Dermis microvascular lymphatic vessel endothelial cell (primary cell): ENCODE measurements at places on chromosomes 6 and 20. TPM values are rescaled to one million over a fixed set of nuclear protein-coding genes. Genes with fewer than 3 reads are reported as not detected.

- peak; percentile 74 for DNase-seq
Measured at GRCh38 chr6:44116641-44117382, 10.4 kb downstream of the MRPL14 start.

- DNase-seq, result no peak
Measured at GRCh38 chr6:111481836-111482187, 1.2 kb downstream of the REV3L start.

DNA sequence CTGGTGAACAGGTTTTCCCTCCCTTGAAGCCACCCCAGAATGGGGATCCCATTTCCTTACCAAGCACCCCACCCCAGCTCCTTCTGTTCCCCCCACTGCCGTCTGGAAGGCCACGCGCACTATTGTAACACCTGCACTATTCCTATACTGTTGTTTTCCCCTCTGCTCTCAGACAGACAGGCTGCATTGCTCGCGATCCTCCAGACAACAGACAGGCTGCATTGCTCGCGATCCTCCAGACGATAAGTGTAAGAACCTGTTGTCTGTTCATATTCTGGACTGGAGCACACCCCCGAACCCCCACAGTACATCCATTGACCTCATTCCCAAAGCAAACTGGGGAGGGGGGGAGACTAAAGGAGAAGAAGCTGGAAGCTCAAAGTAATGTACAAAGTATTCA, 72.7 kb downstream of the LY86 start:
- no peak for DNase-seq

GRCh38 chr20:56995635-56996075, 270.8 kb downstream of the BMP7 start:
- DNase-seq, result no peak

- DNase-seq, result no peak
Measured at GRCh38 chr6:107794771-107795170, 29.3 kb downstream of the SCML4 start.

DNA sequence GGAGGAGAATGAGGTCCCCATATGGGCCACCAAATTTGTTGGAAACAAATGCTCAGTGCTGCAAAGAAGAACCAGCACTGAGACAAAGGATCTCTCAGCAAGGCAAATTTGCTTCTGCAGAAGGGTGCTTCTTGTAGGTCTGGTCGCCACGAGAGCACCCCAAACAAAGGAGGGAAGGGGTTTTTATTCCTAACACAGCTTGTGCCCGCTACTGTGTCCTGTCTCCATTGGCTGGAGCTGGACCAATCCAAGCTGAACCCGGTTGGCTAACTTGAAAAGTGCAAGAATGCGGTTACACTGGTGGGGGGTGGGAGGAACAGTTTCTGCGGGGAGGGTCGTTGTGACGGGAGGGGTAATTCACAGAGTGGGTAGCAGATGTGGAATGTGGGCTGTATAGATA, 54.1 kb upstream of the TULP1 start:
- DNase-seq, result no peak

DNA sequence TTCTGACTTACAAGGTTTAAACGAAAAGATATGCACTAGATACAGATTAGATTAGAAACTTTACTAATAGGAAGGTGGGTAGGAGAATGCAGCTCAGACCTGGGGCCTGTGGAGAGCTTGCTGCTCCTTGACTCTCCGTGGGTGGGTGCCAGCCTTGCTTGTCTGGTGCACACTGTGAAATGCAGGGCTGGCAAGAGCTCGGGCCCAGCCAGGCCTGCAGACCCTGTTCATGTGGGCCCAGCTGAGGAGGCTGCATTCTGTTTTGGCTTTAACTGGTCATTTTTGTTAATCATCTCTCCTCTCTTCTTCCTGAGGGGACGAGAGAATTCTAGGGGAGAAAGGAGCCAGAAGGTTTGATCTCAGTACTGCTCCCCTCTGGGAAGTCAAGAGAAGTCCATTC, 325.4 kb downstream of the QKI start:
- no peak for DNase-seq

DNA sequence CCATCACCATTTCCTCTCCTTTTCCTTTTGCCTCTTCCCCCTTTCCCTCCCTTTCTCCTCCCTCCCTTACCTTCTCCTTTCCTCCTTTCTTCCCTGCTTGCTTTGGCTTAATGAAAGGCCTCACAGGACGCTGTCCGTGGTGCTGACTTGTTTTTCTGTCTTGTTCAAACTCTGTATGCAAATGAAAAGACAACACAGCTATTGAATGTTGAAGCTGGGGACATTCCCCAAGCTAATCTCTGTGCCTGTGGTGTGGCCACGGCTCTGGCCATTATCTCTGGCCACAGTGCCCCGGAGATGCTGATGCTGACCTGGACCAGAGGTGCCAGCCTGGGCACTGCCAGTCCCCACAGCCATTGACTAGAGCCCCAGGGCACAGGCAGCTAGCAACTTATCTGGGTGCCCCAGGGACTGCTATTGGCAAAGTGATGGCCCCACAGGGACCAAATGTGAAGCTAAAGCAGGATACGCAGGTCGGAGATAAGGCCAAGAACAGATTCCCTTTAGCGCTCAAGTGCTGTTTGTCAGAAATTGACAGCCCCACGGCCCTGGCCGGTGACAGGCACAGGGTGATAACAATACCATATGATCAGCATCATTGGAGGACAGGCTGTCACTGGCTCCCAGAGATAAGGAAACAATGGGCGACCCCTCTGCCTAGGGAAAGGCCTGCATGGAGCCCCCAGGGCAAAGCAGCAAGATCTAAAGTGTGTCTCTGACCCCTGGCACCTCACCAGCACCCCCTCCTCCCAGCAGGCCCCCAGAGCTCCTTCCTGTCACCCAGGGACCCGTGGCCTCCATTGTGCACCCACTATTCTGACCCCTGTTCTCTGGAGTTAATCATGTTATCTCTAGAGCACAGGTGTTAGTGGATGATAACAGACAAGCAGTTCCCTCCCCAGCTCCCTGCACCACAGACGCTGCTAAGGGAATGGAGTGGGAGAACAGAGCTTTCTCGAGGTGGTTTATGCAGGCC, 31.6 kb upstream of the SLC32A1 start:
- DNase-seq, result peak; percentile 45

- no peak for DNase-seq
Measured at GRCh38 chr6:19535351-19535750, 301.8 kb upstream of the ID4 start.

DNA sequence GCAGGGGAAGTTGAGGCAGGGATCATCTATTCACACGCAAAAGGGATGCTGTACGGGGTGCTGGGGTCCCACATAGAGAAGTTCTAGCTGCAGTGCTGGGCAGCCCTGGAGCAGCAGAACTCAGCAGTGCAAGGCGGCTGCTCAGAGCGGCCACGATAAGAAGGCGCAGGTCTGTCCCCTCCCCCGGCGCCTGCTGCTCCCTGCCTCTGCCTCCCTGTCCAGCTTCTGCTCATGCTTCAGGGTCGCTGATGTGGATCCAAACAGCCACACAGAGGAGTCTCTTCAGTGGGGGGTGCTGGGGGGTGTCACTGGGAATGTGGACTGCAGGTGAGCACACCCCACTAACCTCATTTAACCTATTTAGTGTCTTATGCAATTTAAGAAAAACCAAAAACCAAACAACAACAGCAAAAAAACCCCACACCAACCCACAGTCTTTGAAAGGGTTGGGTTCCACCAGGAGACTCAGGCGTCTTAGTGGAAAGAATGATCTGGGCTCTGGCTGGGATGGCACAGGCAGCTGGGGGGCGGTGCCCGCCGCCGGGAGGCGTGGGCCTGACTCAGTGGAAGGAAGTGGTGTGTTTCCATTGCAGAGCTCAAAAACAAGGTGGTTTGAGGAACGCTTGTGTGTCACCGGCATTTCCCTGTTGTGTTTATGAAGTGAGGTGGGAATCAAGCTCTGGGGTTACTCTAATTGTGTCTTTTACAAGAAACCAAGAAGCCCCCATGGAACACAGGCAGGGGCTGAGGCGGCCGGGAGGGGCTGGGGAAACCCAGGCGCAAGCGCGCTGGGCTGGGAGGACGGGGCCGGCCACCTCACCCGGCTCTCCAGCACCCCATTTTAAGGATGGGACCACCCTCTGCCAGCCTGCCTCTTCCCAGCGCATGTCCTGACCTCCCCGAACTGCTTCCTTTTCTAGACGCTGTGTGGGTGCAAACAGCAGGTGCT, 55.1 kb downstream of the IRF4 start:
- peak; percentile 35 for DNase-seq

DNA sequence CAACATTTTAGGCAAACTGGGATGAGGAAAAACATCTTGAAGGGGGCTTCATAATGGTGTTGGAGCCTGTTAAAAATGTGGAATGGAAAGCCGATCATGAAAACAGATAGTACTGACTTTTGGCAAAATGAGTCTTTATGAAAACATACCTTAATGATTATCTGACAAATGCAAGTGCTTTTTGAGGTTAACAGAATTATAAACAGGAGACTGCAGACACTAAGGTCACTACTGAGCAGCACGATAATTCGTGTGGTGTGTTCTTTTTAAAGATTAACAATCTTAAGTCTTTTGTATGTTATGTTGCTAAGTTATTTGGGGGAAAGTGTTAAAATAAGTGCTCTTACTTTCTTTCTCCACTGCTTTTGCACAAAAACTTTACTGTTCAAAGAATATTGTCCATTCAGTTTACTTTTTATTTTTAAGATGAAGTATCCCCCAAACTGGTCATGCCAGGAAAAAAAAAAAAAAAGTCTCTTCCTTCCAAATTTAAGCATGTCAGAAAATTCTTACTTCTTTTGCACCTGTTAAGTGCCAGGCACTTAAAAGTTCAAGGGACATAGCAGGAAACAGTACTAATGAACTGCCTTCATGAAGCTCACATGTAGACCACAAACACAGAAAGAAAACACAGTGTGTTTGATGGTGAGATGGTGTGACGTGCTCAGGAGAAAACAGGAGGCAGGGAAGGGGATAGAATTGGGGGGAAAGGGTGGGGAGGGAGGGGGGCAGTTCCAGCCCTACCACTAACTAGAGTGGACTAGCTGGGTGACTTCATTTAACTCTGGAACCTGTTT, 73.2 kb downstream of the CDYL start:
- no peak for DNase-seq

DNA sequence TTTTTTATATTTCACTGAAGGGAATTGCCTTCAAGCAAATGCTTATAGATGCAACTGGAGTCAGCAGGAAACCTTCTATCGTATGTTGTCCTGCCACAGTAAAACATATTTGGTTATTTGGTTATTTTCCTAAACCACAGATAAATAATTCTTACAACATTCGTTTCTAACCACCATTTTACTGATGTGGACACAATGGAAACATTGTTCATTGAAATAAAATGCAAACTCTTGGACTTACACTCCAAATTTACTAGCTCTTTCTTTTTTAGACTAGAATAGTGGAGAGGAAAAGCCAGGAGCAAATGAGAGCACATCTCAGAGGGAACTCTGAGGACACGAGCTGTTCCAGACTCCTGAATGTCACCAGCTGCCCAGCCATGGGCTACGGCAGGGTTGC, 114.8 kb downstream of the RPS12 start:
- DNase-seq, result no peak

DNA sequence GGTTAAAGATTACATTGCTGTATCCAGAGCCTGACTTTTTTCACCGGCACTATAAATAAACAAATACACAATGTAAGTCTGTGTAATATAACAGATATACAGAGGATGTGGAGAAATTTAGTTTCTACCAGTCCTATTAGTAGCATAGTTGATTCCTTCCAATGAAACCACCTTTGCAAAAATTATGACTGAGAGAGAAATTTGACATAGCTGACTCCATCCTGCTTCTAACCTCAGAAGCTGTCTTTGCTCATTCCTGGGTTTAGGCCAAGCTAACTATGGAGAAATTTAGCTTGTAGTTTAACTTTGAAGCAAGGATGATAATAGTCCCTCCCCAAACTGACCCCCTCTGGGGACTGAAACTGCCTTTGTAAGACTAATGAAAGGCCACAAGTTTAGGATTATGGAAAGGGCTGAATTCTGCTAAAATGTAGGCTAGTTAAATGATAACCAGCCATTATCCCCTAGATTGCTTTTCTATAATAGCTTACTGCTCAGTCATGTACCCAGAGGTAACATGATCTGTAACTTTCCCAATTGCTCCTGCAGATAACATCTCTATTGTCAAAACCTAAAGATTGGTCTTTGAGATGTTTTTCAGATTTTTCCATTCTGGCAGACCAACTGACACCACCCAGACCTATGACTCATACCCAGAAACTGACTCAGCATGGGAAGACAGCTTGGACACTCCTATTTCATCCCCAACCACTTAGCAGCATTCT, 172.8 kb upstream of the ARG1 start:
- peak; percentile 42 for DNase-seq

DNA sequence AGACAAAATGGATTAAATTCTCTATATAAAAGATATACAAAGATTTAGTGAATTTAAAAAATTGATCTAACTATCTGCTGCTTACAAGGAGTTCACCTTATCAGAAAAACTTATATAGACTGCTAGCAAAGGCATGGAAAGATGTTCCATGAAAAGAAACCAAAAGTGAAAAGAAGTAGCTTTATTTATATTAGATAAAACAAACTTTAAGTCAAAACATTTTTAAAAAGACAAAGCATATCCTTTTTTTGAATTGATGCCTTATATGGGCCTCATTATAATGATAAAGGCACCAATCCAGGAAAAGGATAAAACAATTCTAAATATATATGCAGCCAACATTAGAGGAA, 334.2 kb downstream of the MEI4 start:
- DNase-seq, result no peak

DNA sequence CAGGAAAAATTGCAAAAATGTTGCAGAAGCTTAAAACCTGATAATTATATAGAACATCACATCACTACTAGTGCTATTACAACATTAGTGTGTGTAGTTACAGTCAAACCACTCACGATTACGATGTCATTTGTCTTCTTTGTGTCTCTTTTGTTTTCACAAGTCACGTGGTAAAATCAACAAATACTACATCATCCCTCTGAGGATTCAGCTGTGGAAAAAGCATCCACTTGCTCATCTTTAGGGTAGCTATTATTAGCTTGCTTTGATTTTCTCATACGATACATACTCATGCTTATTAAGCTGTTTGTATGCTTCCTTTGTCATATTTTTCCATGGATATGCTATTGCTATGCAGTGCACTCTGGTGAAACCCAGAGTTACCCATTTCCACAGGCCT, 22.2 kb upstream of the ATXN1 start:
- DNase-seq, result no peak

- DNase-seq, result no peak
Measured at GRCh38 chr6:9056556-9056955, 621.2 kb upstream of the SLC35B3 start.

- DNase-seq, result no peak
Measured at GRCh38 chr6:15897063-15897876, 231.6 kb upstream of the MYLIP start.

GRCh38 chr6:13455552-13455966, 31.8 kb downstream of the GFOD1 start:
- DNase-seq, result no peak

GRCh38 chr20:10671221-10671918, 2.4 kb downstream of the JAG1 start:
- peak; percentile 92 for DNase-seq

The MUC21 gene
- total RNA-seq, result not detected in 2 replicates

The CST5 gene
- not detected in 2 replicates for total RNA-seq

The MLN gene
- not detected in 2 replicates for total RNA-seq

The TXLNB gene
- total RNA-seq, result 0.51 TPM in 2 replicates

The SLC25A27 gene
- 0.26 and 0.51 TPM in 2 replicates for total RNA-seq

The KCTD20 gene
- 92.0 and 106 TPM in 2 replicates for total RNA-seq
